ENCODE measurements at places on chromosomes 6 and 20. TPM values are rescaled to one million over a fixed set of nuclear protein-coding genes. Genes with fewer than 3 reads are reported as not detected.

DNA sequence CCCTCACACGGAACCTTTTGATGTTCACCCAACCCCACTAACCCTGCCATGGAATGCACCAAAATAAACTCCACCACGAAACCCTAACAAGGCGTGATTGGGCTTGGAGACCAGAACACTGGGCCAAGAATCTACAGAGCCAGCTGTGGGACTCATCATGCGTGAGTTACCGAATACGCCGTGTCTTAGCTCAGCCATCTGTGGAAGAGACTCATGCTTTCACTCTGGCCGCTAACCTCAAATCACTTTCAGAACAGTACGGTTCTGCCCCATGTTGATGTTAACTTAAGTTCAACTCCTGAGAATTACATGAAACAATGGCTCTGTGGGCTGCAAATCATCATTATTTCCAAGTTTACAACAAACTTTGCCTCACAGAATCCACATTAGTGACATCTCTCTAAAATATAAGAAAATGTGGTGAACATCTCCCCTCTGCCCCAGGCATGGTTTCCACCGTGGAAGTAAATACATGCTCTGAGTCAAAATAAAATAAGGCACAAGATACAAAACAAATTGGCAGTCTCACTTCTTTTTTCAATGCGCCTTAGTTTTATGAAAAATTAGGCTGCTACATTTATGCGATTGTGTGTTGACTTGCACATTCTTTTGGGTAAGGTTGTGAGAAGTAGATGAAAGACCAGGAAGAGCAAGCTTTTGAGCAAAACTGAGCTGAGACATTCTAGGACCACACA, 308.9 kb upstream of the EXOC2 start:
- no peak for DNase-seq

DNA sequence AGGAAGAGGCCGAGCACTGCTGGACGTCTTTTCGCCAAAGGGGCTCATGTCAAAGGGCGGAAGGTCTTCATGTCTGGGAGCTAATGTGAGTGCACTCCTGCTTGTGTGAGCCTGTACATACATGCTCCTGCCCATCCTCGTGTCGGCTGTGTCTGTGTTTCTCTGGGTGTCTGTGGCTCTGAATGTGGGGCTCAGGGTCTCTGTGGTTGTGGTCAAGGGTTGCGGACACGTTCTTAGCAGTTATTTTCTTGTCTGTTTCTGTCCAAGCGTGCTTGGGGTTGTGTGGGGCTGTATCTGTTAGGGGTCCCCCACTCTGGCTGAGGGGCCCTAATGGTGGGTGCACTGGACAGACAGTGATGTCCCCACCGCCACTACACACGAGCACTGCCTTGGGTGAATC, 2.9 kb downstream of the AVP start:
- no peak for DNase-seq

GRCh38 chr6:144434308-144434990, 149.3 kb downstream of the UTRN start:
- DNase-seq, result no peak

DNA sequence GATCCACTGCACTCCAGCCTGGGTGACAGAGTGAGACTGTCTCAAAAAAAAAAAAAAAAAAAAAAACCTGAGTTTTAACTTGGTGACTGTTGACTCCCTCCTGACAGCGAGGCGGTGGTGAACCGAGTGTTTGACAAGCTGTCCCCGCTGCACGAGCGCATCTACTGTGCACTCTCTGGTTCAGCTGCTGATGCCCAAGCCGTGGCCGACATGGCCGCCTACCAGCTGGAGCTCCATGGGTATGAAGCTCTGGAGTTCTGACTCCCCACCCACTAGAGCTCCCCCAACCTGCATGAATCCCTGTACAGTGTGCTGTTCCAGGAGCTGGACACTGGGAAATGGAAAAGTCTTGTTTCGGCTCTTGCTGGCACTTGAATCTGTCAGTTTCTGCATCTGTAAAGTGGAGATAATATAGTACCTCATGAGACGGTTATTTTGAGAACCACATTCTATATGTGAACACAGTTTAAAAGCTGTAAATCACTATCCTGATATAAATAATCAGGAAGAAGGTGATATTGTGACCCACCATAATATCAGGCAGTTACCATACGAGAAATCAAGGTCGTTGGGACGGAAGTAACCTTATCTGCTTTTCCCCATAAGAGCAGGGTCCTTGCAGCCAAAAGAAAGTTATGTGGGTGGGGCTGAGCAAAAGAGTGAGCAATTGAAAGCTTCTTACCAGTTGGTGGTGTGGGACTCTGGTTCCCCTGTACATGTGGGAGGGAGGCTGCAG, 3.3 kb downstream of the PSMB9 start:
- DNase-seq, result peak; percentile 28

GRCh38 chr20:62816884-62817873, at the start of gene COL9A3:
TSS of gene COL9A3 (plus strand) at chr20:62817050. CDS start at chr20:62817065, 15 bp downstream.
- no peak for DNase-seq

GRCh38 chr6:167341665-167342655, 17.1 kb downstream of the TTLL2 start:
- DNase-seq, result no peak

DNA sequence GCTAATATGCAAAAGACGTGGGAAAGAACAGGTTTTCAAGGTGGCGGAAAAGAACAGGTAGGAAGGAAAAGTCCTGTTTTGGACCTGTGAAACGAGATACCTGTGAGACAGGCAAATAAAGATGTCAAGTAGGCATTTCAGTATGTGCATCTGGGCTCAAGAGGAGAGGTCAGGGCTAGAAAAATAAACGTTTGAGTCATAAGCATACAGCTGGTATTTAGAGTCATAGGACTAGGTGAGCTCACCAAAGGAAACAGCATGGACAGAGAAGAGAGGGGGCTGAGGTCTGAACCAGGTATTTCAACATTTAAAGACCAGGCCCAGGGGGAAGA, 14.9 kb downstream of the MTFR2 start:
- no peak for DNase-seq

DNA sequence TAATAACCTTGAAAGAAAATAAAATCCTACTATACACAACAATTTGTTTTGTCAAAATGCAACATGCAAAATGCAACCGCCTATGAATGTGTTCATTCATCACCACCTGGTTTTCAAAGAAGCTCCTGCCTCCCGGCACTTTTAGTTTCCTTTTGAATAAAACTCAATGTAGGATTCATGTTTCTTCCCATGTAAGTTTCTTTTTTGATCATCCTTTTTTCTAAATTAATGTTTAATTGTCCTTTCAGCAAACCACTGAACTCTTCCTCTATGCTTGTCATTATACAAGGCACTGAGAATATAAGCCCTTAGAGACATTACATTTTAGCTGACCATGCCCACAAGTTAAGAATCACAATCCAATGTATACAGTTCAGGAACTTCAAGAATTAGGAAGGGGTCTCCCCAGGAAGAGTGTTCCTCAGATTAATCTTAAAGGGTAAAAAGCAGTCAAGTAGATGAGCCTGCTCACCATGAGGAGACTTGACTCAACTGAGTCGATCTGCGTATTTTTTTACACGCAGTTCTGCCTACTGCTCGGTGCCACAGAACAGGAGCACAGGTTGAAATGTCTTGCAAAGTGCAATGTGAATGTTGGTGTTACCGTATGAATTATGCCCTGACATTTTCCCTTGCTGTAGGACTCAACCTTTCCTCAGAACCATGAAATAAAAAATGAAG, 7.2 kb upstream of the THEMIS start:
- DNase-seq, result no peak

GRCh38 chr6:14450578-14450977, 333.0 kb downstream of the CD83 start:
- DNase-seq, result no peak

DNA sequence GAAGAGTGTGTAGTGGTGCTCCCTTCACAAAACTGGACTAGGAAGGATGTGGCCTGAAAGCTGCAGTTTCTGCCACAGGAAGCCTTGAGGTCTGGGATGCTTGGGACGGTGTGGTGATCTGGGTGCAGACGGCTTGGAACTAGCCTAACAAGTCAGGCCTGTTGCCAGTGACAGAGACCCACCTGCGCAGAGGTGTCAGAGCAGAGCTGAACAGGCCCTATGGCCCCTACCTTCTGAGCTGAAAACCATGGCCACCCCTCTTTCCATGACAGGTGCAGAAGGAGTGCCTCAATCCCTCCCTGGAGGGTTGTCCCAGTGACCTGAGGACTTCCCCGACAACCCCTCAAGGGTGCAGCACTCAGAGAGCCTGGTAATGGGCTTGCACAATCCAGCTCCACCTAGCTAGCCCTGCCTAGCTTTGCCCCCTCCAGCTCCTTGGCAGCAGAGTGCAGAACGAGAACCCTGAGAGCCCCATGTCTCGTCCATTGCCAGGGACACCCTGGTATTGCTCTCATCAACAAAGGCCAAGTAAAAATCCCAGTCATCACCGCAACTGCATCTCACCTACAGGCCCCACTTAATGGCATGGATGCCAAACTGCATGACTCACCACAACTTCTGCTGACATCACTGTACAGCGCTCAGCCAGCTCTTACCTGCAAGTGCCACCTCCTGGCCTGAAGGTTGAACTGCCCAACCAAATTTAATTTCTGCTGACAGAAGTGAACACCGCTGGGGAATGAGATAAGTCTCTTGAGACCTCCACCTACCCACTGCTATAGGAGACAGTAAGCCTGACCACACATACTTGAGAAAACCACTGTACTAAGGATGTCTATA, 563.1 kb downstream of the TFAP2A start:
- DNase-seq, result peak; percentile 0

- DNase-seq, result no peak
These were observed 24.6 kb upstream of the GTSF1L start for GRCh38 chr20:43751167-43752050.

GRCh38 chr20:24777746-24778145, 171.3 kb upstream of the CST7 start:
- no peak for DNase-seq

DNA sequence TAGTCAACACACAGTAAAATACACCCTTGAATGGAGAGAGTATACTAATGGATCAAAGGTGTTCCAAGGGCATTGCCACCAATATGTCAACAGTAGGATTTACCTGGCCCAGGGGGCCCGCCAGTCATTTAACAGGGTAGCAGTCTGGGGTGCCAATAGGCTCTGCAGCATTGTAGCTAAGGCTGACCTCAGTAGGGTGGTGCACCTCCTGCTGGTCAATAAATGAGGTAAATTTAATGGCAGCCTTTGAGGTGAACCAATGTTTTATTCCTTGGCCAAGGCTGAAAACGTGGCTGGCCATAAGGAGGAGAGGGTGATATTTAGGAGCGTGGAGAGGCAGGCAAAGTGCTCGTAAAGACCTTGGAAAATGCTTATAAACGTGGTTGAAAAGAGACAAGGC, 147.2 kb downstream of the RPS12 start:
- DNase-seq, result peak; percentile 11

GRCh38 chr20:63114693-63115311, 101.1 kb downstream of the YTHDF1 start:
- no peak for DNase-seq

- DNase-seq, result no peak
These were observed 227.4 kb upstream of the PLN start for GRCh38 chr6:118320652-118321051.

The RIPOR3 gene
- 46.1 TPM for total RNA-seq

The OR2H1 gene
- not detected for total RNA-seq

The PDYN gene
- total RNA-seq, result not detected

The HTR1B gene
- total RNA-seq, result not detected

The FBXO30 gene
- 11.1 TPM for total RNA-seq

The OR2W1 gene
- total RNA-seq, result not detected

The EEF1A2 gene
- total RNA-seq, result 29.0 TPM

The MAP7 gene
- 6.1 TPM for total RNA-seq

All from K562 (cell line).